ENCODE measurements at places on chromosomes 3 and 15.

GRCh38 chr3:169060037-169060436 is 603.5 kb downstream of the MECOM start:
- DNase-seq: no peak

DNA sequence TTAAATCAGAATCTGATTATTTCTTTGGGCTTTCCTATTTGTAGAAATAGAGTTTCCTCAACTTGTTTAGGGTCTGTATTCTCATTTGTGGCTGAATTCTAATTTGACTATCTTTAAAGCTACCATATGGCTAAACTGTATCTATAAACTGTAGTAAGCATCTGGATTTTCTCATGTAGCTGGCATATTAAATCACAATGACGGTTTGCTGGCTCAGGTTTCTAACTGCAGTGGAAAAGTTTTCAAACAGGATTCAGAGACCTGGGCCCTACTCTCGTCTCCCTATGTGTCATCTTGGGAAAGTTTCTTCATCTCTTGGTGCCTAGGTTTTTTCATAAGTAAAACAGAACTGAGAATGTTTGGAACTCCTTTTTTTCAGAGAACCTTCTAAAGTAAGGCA is 68.3 kb downstream of the GALK2 start:
- DNase-seq: no peak

GRCh38 chr3:14925729-14926591 is 21.4 kb upstream of the NR2C2 start:
- DNase-seq: peak; percentile 77

- peak; percentile 11 for DNase-seq
These were observed 461.3 kb upstream of the NAALADL2 start for GRCh38 chr3:174397848-174398247.

- DNase-seq: peak; percentile 22
These were observed 49.1 kb downstream of the RSRC1 start for GRCh38 chr3:158158969-158159368.

DNA sequence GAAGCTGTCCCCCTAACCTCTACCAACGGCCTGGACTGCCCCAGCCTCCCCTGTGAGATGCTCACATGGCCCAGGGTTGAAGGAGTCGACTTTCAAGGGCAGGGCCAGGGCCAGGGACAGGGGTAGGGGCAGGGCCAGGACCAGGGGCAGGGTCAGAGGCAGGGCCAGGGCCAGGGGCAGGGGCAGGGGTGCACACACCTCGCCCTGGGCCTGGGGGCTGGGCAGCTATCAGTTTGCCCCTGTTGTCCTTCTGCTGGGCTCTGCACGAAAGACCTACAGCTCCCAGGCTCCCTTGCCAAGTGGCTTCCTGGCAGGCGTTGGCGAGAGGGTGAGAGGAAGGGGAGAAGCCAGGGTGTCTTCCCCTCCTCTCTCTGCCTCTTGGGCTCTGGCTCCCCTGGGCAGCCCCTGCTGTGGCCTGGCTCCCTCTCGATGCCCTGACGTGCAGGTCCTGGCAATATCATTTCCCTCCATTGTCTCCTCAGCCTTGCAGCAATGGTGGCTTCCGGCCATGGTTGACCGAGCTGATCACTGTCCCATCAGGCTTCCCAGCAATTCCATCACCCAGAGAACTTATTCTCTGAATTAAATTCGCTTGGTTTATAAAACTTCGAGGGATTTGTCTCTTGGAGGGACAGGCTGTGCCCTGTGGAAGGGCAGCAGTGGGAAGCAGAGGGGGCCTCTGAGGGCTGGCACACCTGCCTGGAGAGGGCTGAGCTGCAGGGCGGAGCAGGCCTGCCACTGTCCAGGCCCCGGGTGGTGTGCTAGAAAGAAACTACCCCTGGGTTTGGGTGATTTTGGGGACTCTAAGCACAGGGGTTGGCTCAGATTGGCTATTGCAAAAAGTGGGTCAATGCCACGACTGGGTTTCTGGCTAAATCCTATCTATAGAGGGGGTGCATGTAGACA is 13.9 kb downstream of the PRR23E start:
- DNase-seq: no peak

GRCh38 chr3:109430911-109431563 is 93.7 kb upstream of the DPPA4 start:
- DNase-seq: no peak

- DNase-seq: no peak
These were observed 117.5 kb upstream of the CRBN start for GRCh38 chr3:3296979-3297381.

GRCh38 chr3:14335774-14336748 is 66.3 kb upstream of the SLC6A6 start:
- DNase-seq: no peak

- no peak for DNase-seq
These were observed 77.4 kb downstream of the MB21D2 start for GRCh38 chr3:192840143-192840836.

- DNase-seq: no peak
These were observed 158.7 kb upstream of the SLCO3A1 start for GRCh38 chr15:91694831-91695210.

DNA sequence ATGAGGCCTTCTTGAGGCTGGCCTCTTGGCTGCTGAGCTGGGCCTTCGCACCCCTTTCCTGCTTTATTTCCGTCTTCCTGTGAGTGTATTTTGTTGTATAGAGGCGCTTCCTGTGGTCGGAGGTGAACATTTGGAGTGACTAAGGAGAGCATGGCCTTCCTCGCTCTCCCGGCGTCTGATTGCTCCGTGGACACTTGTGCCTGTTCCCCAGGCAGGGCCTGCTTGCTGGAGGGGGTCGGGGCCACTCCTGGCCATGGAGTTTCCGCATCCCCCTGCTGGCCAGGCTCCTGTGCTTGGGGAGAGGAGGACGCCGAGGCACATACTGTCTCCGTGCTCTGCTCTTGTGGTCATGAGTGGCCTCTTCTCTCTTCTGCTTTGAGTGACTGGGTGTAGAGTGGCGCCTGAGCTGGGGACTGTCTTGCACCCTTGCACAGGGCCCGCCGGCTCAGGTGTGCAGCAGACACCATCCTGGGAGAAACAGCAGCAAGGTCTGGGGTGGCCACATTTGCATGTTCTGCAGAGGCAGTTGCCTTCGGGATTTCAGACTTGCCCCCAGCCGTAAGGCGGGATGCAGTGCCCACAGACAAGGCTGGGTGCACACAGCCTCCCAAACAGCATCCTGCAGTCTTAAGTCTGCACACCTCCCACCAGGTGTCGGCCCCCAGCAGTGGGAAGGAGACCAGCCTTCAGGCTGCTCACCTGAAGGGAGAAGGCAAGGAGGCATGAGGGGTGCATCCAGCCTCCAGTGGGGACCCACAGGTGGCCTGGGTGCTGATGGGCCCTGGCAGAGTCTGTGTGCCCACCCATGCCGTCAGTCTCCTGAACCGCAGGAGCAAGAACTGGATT is 16.4 kb downstream of the KLF13 start:
- DNase-seq: no peak

GRCh38 chr15:31049682-31050615 is 51.6 kb downstream of the TRPM1 start:
- no peak for DNase-seq
